ENCODE measurements at places on chromosomes 3 and 15.

GRCh38 chr15:58538225-58538727, 106.5 kb downstream of the LIPC start:
- no peak for DNase-seq

GRCh38 chr3:195077611-195078540, 193.1 kb downstream of the XXYLT1 start:
- no peak for DNase-seq

GRCh38 chr3:40086890-40087883, 222.3 kb upstream of the EIF1B start:
- no peak for DNase-seq

DNA sequence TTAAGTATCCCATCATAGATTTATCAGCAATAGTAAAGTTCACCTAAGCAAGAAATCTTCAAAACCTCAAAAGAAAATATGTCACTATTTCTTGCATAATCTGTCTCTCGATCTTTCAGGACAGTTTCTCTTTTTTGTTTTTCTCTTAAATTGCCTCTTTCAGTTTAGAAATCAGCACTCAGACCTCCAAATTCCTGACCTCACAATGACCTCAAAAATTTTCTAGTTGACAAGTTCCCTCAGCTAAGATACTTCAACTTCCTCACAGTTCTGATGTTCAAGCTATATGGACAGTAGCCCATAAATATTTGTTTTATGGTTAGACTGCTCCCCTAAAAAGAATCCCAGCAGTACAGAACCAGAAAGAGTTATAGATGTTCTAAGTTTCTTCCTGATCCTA, 24.1 kb downstream of the SLC24A5 start:
- DNase-seq = no peak

- DNase-seq = no peak
Observed at GRCh38 chr3:70914862-70915261, 602.4 kb upstream of the MDFIC2 start.

DNA sequence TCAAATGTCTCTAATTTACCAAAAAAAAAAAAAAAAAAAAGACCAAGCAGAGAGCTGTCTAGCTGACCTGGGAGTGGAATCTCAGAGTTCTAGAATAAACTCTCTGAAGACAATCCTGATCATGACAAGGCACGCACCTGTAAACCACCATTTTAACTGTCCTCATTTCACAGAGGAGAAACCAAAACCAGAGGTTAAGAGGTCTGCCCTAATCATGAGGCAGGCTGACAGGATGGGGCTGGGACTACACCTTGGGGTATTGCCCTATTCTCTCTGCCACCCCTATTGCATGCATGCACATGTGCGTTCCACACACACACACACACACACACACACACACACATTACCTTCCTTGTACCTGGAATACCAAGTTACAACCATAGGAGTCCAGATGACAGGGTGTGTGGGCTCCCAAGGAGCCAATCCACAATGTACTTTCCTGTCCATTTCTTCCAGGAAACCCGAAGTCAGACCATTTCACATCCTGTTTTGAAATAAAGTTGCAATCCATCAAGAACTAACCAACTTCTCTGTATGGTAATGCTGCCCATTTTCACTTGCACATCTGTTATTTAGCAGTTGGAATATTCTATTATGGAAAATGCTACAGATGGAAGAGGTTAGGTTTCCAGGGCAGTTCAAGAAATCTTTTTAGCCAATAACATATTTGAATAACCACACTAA, 34.6 kb downstream of the HSPBAP1 start:
- DNase-seq = no peak

DNA sequence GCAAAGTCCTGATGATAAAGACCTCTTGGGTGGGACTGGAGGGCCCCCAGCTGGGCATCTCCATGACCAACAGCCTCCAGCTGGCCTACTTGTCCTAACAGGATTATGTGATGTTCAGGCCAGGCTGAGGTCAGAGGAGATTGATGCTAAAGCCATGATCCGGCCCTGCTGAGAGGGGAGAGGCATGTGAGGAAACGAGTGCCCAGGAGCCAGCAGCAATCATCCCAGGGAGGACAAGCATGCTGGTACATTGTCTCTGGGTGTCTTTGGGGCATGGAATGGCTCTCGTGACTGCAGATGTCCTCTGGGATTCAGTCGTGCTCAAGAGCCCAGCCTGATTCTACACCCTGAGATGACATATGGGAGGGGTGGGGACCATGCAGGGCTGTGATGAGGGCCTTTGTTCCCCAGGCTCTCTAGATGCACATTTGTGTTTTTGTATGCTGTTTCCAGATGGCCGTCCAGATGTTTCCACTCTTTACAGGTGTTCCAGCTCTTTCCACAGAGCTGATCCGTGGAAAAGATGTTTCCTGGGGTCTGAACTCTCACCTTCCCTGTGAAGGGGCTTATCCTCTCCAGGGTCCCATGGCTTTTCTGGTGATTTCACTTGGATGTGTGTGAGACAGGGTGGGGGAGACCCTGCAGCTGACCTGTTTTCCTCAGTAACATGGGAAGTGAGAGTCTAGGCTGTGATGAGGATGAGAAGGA, 20.2 kb downstream of the SLC24A1 start:
- DNase-seq = no peak

DNA sequence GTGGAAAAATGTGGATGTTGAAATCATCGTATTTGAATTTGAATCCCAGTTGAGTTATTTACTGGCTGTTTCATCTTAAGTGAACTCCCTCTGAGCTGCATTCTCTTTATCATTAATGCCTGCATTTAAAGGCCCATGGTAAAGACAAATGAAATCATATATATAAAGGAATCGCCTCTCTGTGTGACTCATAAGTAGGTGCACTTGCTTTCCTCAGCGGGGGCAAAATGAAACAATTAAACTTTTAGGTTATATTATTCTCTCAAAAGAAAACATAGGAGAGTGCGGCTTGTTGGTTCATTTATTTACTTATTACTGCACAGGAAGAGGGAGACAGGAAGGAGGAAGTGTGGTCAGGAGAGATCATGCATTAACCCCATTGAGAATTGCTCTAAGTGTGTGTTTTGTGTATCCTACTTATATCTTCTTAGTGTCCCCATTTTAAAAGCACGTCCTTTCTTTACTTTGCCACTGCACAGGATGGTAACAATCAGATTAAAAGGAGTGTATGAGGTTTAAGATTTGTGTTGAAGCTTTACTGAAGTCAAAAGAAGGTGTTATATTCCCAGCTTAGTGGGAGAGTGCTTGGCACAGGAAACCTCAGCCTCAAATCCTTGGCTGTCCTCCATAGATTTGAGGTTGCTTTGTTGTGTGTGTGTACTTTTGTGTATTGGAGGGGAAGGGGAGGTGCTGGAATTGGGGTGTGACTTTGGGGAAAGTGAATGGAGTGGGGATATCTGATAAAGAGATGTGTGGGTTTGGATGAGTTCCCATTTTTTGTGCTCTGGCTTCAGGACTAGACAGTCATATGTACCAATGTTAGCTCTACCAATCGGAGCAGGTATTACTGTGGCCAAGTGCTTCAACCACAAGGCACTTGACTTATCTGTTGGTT, 595.8 kb upstream of the NR2F2 start:
- no peak for DNase-seq

DNA sequence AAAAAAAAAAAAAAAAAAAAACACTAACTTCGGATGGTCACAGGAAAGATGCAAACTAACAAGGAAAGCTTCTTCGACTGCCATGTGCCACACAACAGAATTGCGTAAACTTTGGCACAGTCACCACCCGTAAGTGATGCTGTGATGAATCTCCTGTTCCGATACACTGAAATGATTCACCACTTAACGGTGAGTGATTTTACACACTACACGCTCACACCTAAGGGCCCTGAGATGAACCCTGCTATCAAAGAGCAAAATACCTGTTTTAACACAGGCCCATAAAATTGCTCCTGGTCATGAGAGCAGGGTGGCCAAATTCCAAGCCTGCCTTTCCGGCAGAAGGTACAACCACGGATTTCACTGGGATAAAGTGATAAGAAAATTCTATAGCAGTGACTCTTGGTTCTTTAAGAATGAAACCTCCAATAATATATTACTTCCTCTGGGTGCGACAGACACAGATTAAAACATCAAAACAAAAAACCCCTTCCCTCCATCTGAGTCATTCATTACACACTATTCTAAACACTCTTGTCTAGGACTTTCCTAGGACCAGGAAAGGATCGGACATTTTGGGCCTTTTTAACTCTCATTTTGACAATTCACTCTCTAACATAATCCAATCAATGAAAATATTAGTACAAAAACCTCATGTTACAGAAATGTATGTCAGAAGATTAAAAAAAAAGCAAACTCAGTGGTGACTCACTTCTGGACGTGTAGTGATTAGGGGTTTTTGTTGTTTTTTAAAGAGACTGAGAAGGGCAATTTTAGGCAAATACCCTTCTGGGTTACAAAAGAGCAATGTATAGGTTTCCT, 28.3 kb downstream of the LRIG1 start:
- DNase-seq = no peak

- no peak for DNase-seq
Observed at GRCh38 chr3:38366082-38366481, 19.5 kb downstream of the XYLB start.

DNA sequence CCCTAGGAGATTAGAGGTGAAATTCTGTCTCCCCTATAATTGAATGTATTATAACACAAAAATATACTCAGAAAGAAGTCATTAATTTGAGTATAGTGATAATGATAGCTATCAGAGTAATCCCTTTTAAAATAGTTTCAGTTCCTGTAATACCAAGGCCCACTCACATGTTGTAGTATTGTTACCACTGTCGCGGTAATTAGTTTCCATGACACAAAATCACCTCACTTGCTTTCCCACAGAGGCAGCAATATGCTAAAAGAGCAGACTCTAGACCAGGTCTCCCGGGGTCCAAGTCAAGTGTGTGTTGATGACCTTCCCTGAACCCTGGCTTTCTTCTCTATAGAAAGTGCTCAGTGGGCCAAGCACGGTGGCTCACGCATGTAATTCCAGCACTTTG, 39.5 kb upstream of the NSMCE3 start:
- DNase-seq = no peak

GRCh38 chr3:79002465-79003372, 765.1 kb downstream of the ROBO1 start:
- DNase-seq = no peak

GRCh38 chr3:162799910-162800309, 1303.3 kb downstream of the OTOL1 start:
- no peak for DNase-seq

GRCh38 chr3:152818027-152818426, 16.9 kb upstream of the P2RY1 start:
- DNase-seq = no peak

GRCh38 chr15:57171426-57171825, 204.9 kb upstream of the CGNL1 start:
- DNase-seq = no peak

DNA sequence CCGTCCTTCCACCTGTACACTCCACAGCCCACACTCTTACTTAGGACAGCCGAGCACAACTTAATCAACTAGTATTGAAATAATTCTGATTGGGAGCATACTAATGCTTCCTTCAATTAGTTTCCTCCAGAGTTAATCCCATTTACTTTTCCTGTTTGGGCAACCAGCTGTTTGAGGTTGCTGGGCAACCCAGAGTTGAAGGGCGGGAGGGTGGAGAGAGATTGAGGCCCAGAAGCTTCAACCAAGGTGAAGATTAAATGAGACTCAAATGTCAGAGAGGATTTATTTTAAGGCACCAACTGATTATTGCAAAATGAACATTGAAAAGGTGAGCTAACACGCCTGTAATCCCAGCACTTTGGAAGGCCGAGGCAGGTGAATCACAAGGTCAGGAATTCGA, 428.5 kb upstream of the SEMA6D start:
- DNase-seq = no peak

DNA sequence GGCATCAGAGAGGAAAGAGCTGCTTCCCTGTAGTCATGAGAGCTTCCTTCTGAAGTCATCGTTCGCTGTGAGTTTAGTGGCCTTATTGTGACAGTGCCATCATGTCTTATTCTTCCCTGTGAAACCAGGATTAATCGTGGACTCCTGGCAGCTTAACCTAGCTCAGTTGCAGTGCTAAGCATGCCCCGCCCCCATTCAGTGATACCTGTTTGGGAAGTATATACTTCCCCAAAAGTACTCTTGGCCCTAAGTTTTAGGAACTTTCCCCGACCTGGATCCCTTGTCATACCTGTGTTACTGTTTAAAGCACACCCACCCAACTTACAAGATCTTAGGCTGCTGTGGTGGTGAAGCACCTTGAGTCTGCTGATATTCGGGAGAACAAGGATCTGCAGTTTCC, 32.1 kb upstream of the TIMP4 start:
- DNase-seq = no peak

DNA sequence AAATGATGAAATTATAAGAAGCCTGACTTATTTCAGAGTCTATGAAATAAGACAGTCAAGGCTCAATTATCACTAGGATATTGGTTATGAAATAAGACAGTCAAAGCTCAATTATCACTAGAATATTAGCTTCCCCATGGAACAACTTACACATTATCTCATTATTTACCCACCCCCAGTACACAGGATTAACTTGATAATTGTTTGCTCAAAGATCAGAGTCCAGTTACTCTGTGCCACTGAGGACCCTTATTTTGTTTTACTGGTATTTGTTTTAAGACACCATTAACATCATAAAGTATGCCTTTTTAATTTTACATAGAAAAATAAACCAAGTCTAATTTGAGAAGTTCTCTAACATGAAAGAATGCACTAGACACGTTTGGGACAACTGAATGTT, 225.4 kb downstream of the SI start:
- no peak for DNase-seq

DNA sequence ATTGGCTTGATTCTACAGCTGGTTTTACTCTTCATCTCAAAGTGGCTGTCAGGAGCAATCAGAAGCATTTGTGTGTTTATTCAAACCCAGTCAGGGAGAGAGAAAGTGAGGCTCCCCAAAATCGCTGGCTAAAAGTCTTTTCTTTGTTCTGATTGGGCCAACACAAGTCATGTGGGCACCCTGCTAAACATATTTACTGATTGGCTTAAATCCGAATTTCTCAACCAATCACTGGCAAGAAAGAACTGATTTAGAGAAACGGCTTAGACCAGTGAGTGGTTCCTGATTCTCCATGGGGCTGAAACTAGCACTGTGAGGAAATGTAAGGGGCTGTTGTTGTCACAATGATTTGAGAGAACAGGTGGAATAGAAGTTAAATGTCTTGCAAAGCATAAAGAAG, 98.9 kb upstream of the PDZRN3 start:
- no peak for DNase-seq

All from stimulated activated CD4-positive, alpha-beta T cell treated with anti-CD3 and anti-CD28 coated beads, Interleukin-1b, Interleukin-23, amount 100 ng/mL, for 1 hour (primary cell).